ENCODE measurements at places on chromosomes 2 and 18.

DNA sequence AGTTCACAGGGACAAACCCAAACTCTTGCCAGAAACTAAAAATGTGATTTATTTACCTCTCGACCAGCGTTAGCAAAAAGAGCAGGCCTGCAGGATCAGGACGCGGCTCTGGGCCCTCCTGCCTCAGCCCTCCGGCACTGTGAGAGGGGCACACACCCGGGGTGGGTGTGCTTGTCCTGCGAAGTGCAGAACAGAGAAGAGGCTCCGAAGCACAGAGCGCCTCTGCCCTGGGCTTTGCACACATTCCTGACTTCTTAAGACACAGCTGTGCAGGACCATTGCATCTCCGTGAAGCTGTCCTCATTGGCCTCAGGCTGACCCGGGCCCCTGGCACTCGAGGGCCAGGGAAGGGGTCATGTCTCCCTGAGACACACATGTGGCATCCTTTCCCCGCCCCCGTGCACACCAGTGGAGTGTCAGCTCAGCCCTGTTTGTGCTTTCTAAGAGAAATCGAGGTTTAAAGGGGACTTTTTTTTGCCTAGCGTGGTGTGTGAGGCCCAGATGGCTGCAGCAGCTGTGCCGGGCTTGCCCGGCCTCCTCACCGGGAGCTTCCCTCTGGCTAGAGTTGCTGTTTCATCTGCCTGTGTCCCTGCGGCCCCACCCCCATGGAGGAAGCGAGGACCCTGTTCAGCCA is 9.9 kb upstream of the NFATC1 start:
- DNase-seq: no peak

GRCh38 chr2:190277234-190278112 is 42.2 kb downstream of the HIBCH start:
- DNase-seq: peak; percentile 49

- no peak for DNase-seq
Measured at GRCh38 chr2:70907130-70908057, 28.3 kb upstream of the ATP6V1B1 start.

- no peak for DNase-seq
Measured at GRCh38 chr2:183543731-183544130, 419.5 kb downstream of the NUP35 start.

- no peak for DNase-seq
Measured at GRCh38 chr2:228655331-228655730, 473.8 kb upstream of the SPHKAP start.

- DNase-seq: no peak
Measured at GRCh38 chr2:7621018-7621814, 704.0 kb downstream of the RNF144A start.

DNA sequence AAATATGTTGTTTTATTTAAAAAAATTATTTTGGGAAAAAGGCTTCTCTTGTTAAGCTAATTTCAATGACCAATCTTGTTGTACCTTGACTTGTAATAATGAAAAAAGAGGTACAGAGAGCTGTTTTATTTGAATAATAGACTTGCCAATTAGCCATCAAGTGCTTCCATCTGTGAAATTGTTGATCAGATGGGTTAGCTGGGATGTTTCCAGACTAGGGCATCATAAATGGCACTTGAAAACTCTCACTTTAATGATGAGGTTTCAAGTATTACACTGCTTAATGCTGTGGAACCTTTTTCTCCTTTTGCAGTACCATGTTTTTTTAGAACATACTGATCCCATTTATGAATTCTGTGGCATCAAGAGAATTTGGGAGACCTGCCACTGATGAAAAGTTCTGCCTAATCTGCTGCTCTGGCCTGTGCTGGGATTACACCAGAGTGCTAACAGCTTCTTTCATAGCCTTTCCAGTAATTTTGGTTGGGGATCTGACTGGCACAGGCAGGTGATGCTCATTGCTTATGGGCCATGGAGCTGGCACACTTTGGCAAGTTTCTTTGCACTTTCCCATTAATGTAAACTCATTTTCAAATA is 24.2 kb downstream of the PSMD14 start:
- DNase-seq: no peak

GRCh38 chr2:148930046-148930775 is 55.2 kb downstream of the KIF5C start:
- no peak for DNase-seq

DNA sequence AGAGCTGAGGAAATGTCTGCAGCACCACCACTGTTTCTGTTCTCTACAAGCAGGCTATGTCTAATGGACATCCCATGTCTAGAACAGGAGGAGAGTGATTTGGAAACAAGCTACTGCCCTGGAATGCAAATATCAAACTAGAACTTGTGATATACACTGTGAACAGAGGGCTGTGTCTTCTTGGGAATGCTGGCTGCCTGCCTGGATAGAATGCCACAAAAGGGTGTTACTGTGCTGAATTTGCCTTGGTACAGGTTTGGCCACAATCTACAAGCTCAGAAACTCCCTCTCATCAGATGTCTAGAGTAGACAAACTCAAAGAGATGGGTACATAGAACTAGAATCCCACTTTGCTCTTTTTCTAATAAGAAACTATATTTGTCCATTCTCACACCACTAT is 170.5 kb downstream of the NYAP2 start:
- no peak for DNase-seq

DNA sequence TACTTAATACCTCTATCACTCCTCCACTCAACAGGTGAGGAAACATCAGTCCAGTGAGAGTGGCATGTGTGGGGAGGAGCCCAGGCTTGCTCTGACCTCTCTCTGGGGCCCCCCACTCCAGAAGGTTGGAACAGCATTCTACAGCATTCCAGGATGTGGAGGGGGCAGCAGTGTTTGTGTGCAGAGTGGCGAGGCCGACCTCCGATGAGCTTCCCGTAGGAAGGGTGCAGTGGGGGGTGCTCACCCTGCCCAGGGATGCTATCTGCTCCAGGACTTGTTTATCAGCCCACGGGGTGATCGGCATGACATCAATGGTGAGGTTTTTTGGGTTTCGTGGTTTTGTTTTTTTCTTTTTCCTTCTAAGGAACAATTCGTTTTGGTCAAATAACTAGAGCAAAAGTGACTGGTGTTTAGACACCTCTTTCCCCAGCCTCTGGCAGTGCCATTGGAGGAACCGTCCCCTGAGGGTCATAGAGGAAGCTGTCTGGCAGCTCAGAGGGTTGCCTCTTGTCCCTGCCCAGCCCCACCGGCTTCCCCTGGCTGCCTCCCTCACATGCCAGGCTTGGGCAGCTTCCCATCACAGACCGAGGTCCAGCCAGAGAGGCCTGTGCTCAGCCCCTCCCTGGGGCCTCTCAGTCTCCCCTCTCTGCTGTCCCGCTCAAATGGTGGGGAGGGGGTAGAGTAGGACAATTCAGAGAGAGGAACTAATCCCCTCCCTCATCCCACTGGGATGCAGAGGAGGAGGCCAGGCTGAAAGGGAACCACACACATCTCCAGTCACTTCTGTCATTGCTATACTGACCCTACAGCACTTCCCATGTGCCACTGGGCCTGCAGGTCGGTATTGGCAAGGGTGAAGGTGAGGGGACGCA is 96.5 kb downstream of the ZFP36L2 start:
- peak; percentile 42 for DNase-seq
